Astrocyte of the cerebellum (primary cell): ENCODE measurements at places on chromosomes 12 and 14.

DNA sequence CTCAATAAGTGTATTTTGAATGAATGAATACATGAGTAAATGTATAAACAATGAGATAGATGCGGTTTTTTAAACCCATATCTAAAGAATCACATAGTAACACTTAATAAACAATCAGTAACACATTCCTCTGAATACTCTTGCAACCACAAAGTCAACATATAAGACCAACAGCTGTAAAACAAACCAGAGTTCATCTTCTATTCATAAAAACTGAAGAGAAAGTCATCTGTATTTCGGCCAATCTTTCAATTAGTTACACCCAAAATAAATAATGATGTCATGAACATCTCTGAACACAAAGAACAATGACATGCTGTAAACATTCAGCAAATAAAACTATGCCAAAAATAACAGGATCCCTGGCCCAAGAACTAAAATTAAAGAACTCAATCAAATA lies 47.2 kb downstream of the ARMH4 start:
- peak; percentile 84 for DNase-seq

GRCh38 chr12:103908877-103909276 lies 21.3 kb upstream of the HSP90B1 start:
- DNase-seq = no peak

- DNase-seq = no peak
Measured at GRCh38 chr14:73142216-73142615, 5.9 kb downstream of the PSEN1 start.

DNA sequence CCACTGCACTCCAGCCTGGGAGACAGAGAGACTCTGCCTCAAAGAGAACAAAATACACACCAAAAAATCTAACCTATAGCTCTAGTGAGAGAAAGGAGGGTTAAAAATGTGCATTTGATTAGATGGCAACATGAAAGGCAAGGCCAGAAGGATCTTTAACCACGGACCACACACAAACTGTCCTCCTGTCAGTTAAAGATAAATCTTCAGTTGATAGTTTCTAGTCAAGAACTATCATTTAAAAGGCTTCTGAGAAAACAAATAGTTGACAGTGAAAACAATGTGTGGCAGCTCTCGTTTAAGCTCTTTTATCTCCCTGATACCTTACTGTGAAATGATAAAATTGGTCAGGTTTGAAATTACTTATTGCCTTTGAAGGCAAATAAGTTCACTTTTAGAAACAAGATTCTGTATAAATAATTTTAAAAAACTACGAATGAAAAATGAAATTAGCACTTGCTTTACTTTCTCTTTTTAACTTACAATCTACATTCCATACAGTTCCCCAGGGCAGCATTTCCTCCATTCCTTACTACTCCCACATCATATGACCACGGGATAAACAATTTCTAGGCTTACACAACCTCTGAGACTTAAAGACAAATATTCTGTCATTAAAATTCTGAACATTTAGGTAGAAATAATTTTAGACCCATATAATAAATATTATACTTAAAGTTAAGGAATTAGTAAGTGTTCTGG lies 71.4 kb upstream of the GNPNAT1 start:
- DNase-seq = peak; percentile 33

GRCh38 chr14:103087343-103087835 lies 3.4 kb downstream of the LBHD2 start:
- no peak for DNase-seq

- DNase-seq = no peak
Measured at GRCh38 chr14:22627506-22628263, 16.5 kb downstream of the OR6J1 start.
